Epithelial cell of esophagus (primary cell): ENCODE measurements at places on chromosomes 16 and 17.
A peak's percentile ranks its signal among the peaks of the same experiment; 100 is the strongest.

- DNase-seq: peak; percentile 86
Measured at GRCh38 chr17:1577182-1577581, 14.6 kb upstream of the PITPNA start.

DNA sequence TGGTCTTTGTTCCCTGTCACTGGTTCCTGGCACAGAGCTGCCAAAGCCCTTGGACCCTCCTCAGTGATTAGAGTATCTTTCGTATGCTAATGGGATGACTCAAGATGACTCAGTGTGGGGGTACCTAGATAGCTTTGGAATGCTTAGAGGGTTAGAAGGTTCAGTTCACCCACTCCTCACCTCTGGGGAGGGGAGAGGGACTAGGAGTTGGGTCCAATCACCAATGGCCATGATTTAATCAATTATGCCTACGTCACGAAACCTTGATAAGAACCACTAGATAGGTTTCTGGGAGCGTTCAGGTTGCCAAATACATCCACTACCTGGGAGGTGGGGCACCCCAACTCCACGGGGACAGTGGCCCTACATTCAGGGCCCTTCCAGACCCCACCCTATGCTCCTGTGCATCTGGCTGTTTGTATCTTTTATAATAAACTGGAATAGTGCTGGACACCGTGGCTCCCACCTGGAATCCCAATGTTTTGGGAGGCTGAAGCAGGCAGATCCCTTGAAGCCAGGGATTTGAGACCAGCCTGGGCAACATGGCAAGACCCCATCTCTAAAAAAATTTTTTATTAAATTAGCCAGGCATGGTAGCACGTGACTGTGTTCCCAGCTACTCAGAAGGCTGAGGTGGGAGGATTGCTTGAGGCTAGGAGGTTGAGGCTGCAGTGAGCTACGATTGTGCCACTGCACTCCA is 29.2 kb upstream of the LITAF start:
- DNase-seq: no peak

- no peak for DNase-seq
Measured at GRCh38 chr17:16288860-16289571, 64.3 kb downstream of the CENPV start.

- peak; percentile 66 for DNase-seq
Measured at GRCh38 chr16:54633943-54634362, 296.7 kb upstream of the IRX5 start.

DNA sequence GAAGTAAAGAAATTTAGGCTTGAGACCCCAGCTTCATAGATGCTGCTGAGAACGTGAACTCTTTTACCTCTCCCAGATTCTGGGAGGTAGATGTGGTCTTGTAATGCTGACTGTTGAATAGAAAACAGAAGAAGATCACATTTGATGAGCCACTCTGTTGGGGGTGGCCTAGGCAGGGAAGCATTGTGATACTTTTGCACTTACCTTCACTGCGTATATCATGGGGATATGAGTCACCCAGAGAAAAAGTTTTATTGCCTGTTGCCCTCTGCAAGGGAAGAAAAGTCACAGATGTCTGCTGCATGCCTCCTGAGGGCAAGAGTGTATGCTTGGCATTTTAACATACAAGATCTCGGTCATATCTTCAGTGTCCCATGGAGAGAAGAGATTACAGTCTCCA is 365.4 kb downstream of the SNX29 start:
- DNase-seq: peak; percentile 2

DNA sequence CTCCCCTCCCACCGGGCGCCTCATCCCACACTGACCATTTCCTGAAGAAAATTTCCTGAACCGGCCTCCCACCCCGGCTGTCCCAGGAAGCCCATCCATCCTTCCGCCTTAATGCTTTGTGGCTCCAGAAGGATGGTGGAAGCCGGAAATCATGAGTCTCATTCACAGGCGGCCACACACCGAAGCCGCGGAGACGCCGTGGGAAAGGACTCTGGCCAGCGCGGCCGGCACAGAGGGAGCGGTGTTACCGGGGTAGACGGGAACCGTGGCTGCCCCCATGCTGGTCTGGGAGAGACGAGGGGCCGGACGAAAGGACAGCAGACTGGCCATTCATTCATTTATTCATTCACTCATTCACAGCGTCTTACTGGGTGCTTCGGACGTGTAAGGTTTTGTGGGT is 326.8 kb downstream of the SEC14L1 start:
- DNase-seq: no peak

- no peak for DNase-seq
Measured at GRCh38 chr17:8147141-8147804, 4.9 kb downstream of the PER1 start.

DNA sequence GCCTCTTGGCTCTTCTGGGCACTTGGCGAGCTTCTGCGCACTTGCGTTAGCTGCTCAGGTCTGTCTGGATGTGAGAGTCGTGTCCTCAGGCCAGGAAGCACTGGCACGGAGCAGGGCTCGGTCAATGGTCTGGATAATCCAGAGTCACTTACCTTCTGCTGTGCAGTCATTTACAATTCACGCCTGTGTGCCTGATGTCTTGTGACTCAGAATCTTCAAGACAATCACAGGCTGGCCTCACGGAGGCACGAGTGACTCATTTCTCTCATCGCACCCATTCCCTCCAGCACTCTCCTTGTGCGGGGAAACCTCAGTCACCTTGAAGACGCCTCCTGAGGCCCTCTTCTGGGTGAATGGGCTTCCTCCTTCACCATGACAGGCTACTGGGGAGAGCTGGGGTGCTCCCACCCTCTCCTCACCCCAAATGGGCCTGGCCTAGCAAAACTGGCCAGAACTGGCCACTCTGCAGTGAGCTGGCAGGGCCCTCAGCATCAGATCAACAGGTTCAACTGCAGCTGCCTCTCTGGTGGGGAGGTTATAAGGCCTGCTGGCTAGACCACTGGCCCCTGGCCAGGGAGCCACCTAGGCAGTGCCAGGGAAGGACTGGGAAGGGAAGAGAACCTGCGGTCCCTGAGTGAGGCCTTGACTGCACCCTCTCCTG is 1.9 kb upstream of the CAPN15 start:
- DNase-seq: peak; percentile 95

DNA sequence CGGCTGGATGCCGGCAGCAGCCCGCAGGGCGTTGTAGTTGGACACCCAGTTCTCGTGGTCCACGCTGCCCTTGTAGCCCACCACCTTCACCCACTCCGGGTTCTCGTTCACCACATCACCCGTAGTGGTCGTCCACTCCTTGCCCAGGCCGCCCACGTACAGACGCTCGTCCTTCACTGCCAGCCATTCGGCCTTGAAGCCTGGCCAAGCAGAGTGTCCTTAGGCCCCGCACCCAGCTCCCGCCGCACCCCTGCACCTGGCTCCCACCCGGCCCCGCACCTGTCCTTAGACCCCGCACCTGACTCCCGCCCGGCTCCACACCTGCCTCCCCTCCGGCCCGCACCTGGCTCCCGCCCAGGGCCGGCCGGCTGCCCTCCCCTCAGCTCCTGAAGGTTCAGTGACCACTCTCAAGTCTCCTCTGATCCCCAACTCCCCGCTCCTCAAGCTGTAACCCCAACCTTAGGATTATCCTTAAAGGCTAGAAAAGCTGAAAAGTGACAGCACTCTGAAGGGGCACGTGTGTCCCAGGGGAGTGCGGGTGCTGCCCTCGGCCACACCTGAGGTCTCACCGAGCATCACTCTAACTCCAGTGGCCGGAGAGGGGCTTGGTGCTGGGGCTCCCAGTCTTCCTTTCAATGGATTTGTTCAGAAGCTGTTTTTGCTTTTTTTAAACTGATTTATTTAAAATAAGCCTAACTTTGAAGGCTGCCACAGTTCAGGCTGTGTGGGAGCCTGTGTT is 14.4 kb downstream of the CANT1 start:
- no peak for DNase-seq

DNA sequence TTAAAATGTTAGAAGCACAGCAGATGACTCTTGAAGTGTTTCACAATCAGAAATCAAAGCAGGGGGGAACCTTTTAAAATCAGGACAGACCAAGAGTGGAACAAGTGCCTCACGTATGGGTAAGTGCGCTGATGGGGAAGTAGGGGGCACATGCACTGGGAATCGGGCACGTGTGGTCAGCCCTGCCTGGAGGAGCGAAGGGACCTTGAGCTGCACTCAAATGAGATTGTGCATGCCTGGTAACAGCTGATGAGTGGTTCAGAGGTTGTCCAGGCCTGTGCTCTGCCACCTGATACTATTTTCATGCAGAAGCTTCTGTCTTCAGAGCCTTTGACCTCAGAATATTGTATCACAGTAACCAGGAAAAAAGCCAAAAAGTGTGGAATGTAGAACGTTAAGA is 13.7 kb upstream of the XYLT2 start:
- no peak for DNase-seq

DNA sequence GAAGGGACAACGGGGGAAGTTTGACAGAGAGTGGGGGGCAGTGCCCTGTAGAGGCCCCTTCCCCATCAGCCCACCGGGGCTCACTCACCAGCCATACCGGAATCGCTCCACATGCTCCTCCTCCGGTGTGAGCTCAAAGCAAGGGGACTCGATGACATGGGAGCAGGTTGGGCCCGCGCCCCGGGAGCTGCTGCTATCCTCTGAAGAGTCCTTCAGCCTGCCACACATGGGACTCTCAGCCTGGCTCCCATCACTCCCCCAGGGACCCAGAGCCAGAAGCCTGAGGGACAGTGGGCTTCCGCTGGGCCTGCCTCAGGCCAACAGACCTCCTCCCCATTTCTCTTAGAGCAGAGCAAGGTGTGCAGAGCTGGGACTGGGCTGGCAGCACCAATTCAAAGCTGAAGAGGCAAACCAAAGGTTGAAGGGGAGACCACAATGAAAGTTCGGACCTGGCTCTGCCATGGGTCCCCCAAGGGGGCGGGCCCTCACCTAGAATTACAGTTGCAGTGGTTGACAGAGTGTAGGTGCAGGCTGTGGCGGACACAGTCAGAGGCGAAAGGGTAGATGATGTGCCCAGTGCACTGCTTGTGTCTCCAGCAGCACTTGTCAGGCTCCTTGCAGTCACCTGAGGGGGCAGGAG is 7.3 kb downstream of the PROCA1 start:
- DNase-seq: no peak

DNA sequence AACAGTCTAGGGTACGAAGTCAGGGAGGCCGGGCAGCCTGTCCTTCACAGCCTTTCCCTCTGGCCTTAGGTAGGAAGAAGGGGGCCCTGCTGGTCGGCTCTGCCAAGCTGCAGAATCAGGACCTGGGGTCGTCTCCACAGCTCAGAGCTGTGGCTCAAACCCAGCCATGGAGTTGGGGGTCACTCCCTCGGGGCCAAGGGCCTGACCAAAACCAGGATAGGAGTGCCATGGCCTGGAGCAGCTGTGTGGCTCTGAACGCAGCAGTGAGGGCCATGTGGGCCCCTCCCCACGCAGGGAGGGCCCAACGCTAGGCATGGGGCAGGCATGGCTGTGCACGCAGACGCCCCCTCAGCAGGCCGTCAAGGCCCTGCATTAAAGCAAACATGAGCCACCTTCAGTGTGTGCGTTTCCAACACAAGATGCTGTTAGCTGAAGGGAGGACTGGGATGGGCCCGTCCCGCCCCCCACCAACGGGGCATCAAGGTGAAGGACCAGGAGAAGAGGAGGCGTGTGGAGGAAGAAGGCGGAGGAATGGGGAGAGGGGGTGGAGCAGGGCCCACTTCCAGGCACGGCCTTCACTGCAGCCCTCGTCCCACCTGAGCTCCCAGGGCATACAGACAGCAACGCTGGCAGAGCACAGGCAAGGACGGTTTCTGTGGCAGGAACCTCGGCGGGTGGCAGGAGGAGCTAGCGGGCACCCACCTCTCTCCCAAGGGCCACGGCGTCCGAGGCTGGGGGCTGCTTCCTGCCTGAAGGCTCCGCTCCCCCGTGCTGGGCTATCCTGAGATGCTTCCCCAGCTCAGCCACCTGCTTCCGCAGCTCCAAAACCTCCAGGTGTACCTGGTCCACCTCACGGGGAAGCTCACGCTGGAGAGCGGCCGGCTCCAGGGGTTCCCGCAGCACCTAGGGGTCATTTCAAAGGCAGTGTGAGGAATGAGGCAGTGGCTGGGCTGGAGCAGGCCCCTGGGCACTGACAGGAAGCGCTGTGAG is 55.3 kb downstream of the CCDC57 start:
- no peak for DNase-seq

- DNase-seq: no peak
Measured at GRCh38 chr17:74531231-74531761, at the start of gene CD300LB. Gene CD300LB, minus strand, starts transcription at chr17:74531475. Its CDS starts 125 bp downstream, at chr17:74531350.

DNA sequence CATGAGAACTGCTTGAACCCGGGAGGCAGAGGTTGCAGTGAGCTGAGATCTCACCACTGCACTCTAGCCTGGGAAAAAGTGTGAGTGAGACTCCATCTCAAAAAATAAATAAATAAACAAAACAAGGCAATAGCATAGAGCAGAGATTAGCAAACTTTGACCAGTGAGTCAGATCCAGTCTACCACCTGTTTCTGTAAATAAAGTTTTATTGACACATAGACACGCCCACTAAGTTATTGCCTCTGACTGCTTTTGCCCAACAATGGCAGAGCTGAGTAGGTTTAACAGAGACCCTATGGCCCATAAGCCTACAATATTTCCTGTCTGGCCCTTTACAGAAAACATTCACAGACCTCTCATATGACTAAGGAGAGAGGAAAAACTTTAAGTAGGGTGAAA is 44.3 kb downstream of the XYLT1 start:
- DNase-seq: no peak

DNA sequence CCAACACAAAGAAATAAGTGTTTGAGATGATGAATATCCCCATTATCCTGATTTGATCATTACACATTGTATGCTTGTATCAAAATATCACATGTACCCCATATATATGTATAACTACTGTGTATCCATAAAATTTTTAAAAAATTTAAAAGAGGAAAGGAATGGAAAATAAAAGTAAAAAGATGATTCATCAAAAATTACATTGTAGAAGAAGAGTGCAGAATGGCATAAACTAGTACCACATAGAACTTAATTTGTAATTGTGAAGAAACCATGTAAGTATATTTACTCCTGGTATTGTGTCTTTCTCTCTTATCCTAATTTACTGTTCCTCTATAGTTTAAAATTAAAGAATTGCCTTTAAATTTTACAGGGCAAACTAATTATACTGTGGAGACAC is 11.5 kb upstream of the KRT10 start:
- DNase-seq: no peak

DNA sequence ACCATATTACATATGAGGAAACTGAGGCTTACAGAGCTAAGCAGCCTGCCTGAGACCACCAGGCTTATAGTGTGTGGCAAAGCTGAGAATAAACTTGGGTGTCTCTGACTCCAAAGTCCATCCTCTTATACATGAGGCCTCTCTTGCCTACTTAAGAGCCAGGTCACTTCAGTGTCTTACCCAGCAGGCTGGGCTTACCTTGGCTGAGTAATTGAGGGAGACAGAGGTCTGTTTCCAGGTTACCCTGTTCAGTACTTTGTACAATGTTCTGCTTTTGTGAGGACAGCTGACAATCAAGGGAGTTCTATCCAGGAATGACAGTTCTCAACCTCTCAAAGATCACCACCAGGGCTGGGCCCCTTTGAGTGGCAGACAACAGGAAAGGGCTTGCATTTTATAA is 14.4 kb downstream of the NDUFAB1 start:
- DNase-seq: no peak

DNA sequence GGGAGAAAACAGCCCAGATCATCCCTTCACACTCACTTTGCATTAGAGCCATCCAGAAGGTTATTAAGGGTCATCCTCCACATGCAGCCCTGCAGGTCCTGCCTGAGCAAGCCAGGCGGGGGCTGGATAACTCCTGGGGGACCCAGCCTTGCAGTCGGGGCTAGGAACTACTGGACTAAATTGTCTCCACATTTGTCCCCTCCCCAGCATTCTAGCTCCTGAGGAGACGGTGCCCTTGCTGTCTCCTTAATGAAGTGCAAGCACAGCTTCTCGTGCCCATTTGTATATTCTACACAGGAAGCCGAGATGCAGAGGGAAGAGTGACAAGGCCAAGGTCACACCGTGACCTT is 185.2 kb downstream of the C16orf95 start:
- DNase-seq: no peak
